B cell (primary cell): ENCODE measurements at places on chromosomes 12 and 14. TPM values are rescaled to one million over a fixed set of nuclear protein-coding genes. Genes with fewer than 3 reads are reported as not detected.
A peak's percentile ranks its signal among the peaks of the same experiment; 100 is the strongest.

NGB gene
- not detected in 2 replicates for total RNA-seq

PIANP gene
- total RNA-seq, result 0.51 and 0.54 TPM in 2 replicates

MMAB gene
- 20.5 and 24.6 TPM in 2 replicates for total RNA-seq

EEF1AKMT3 gene
- 1.3 and 2.6 TPM in 2 replicates for total RNA-seq

ANKRD33 gene
- not detected in 2 replicates for total RNA-seq

LMO3 gene
- total RNA-seq, result not detected in 2 replicates

BATF gene
- 13.9 and 16.4 TPM in 2 replicates for total RNA-seq

MCRS1 gene
- total RNA-seq, result 81.1 and 84.3 TPM in 2 replicates

VTI1B gene
- 58.8 and 58.9 TPM in 2 replicates for total RNA-seq

HSPA2 gene
- total RNA-seq, result 14.9 and 19.6 TPM in 2 replicates

TAPBPL gene
- total RNA-seq, result 71.2 and 80.5 TPM in 2 replicates

DNA sequence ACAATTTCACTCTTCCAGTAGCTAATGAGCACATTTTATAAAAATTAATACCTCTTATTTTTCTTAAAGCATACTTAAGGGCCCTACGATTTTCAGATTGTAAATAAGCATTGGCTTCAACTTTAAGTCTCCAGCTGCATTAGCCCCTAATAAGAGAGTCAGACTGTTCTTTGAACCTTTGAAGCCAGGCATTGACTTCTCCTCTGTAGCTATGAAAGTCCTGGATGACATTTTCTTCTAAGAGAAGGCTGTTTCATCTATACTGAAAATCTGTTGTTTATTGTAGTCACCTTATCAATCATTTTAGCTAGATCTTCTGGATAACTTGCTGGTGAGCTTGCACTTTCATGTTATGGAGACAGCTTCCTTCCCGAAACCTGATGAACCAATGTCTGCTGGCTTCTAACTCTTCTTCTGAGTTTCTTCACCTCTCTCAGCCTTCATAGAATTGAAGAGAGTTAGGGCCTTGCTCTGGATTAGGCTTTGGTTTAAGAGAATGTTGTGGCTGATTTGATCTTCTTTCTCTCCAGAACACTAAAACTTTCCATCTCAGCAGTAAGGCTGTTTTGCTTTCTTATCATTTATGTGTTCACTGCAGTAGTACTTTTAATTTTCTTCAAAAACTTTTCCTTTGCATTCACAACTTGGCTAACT is 377.1 kb upstream of the RGS6 start:
- H3K4me1 ChIP-seq, result peaks cover 37% of the 10 kb centered on the region
- H3K36me3 ChIP-seq, result no peaks in the 10 kb centered on the region
- no peaks in the 10 kb centered on the region for H3K27me3 ChIP-seq
- peak overlapping the region; percentile 92 for H3K27ac ChIP-seq
- DNase-seq, result no peak

GRCh38 chr14:58850011-58850410 is 212.2 kb downstream of the DACT1 start:
- no peaks in the 10 kb centered on the region for H3K4me1 ChIP-seq
- DNase-seq, result no peak
- H3K36me3 ChIP-seq, result no peaks in the 10 kb centered on the region
- no peak overlapping the region for H3K27ac ChIP-seq

DNA sequence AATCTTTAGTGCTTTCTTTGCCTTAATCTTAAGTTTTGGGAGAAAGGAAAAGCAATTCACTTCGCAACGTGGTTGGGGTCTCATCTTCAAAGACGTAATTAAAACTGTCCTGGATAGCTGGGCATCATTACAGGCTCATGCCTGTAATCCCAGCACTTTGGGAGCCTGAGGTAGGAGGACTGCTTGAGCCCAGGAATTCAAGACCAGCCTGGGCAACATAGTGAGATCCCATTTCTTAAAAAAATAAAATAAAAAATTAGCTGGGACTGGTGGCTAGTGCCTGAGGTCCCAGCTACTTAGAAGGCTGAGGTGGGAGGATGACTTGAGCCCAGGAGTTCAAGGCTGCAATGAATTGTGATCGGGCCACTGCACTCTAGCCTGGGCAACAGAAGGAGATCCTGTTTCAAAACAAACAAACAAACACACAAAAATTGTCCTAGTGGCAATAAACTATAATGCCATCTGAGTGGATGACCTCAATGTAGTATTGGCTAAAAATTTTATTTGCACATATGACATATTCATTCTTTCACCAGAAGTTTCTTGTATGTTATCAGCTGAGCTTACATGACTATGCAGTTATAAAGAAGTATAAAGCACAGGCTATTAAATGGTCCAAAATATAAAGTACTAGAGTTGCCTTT is 1.6 kb upstream of the MNAT1 start:
- H3K4me1 ChIP-seq, result peaks cover 14% of the 10 kb centered on the region
- peaks cover 16% of the 10 kb centered on the region for H3K27me3 ChIP-seq
- no peak overlapping the region for H3K27ac ChIP-seq
- DNase-seq, result no peak
- H3K36me3 ChIP-seq, result no peaks in the 10 kb centered on the region

DNA sequence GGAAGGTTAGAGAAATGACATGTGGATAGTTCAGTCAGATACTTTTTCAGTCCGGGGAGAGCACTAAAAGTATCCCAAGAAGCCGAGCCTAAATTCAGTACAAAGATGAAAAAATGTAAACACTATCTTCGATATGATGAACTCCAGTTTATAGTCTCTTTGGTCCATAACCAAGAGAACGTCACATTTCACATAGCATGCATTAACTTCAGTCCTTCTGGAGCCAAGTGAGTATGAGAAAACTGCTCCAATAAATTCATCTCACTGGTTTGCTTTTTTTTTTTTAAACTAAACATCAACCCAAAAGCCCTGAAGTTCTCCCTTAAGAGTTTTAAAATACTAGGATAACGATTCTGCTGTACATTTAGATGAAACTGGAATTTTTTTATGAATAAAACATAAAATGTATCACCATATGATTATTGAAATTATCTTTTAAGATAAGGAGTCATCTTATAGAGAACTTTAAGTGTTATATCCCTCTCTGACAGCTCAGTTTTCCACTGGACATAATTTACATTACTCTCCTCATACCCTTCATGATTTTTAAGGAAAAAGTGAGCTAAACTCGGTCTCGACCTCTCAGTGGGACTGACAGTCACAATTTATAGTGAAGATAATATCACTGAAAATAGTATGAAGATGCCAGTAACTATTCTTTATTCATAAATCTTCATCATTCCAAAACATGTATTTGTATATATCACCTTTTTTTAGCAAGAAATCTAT is 841.5 kb upstream of the FLRT2 start:
- no peaks in the 10 kb centered on the region for H3K4me1 ChIP-seq
- H3K27me3 ChIP-seq, result no peaks in the 10 kb centered on the region
- H3K27ac ChIP-seq, result no peak overlapping the region
- no peaks in the 10 kb centered on the region for H3K36me3 ChIP-seq

- H3K4me1 ChIP-seq, result no peaks in the 10 kb centered on the region
- DNase-seq, result no peak
- H3K4me3 ChIP-seq, result no peak overlapping the region
- no peaks in the 10 kb centered on the region for H3K27me3 ChIP-seq
- no peaks in the 10 kb centered on the region for H3K36me3 ChIP-seq
Observed at GRCh38 chr14:38941488-38941887, 161.5 kb downstream of the SEC23A start.

- H3K27me3 ChIP-seq, result no peaks in the 10 kb centered on the region
- H3K4me3 ChIP-seq, result no peak overlapping the region
- H3K4me1 ChIP-seq, result no peaks in the 10 kb centered on the region
- no peak for DNase-seq
Observed at GRCh38 chr14:58557242-58557641, 80.5 kb upstream of the DACT1 start.

GRCh38 chr14:90303473-90303872 is 28.3 kb downstream of the NRDE2 start:
- no peak overlapping the region for H3K4me3 ChIP-seq
- no peak overlapping the region for H3K27ac ChIP-seq
- no peaks in the 10 kb centered on the region for H3K4me1 ChIP-seq
- H3K27me3 ChIP-seq, result no peaks in the 10 kb centered on the region
- peaks cover 57% of the 10 kb centered on the region for H3K36me3 ChIP-seq
- no peak for DNase-seq

GRCh38 chr12:113333877-113334785 is 778 bp downstream of the SLC8B1 start:
- DNase-seq, result peak; percentile 48
- H3K36me3 ChIP-seq, result peaks cover 10% of the 10 kb centered on the region
- peak overlapping the region; percentile 87 for H3K4me3 ChIP-seq
- H3K4me1 ChIP-seq, result peaks cover 36% of the 10 kb centered on the region
- H3K27me3 ChIP-seq, result no peaks in the 10 kb centered on the region
- peak overlapping the region; percentile 21 for H3K27ac ChIP-seq

GRCh38 chr14:35438910-35439713 is 34.6 kb upstream of the NFKBIA start:
- no peaks in the 10 kb centered on the region for H3K36me3 ChIP-seq
- peaks cover 7% of the 10 kb centered on the region for H3K4me1 ChIP-seq
- no peaks in the 10 kb centered on the region for H3K27me3 ChIP-seq
- no peak overlapping the region for H3K4me3 ChIP-seq
- no peak overlapping the region for H3K27ac ChIP-seq

DNA sequence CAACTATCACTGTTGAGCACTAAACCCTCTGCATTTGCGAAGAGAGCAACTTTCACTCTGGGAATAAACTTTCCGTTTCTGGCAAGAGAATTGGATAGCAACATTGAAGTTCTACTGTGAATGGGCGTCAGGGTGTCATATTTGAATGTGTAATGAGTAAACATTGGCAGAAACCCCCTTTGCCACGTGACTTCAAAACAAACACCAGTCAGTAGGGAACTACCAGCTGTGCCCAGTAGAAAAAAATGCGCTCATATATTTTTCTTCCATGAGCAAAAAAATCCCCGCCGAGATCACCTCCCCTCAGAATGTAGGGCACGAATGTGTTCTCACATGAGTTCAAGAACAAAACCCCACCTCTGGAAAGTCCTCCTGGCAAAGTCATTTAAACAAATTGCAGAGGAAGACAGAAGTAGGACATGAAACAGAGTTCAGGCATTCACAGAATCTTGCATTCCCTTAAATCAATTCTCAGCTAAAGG is 80.6 kb downstream of the BTG1 start:
- H3K36me3 ChIP-seq, result no peaks in the 10 kb centered on the region
- peak; percentile 71 for DNase-seq
- H3K27ac ChIP-seq, result no peak overlapping the region
- peaks cover 29% of the 10 kb centered on the region for H3K4me1 ChIP-seq
- no peaks in the 10 kb centered on the region for H3K27me3 ChIP-seq

- H3K27ac ChIP-seq, result no peak overlapping the region
- H3K36me3 ChIP-seq, result no peaks in the 10 kb centered on the region
- H3K4me3 ChIP-seq, result no peak overlapping the region
- no peak for DNase-seq
- no peaks in the 10 kb centered on the region for H3K27me3 ChIP-seq
Observed at GRCh38 chr14:69408331-69408960, 10.0 kb downstream of the SLC39A9 start.

- H3K4me1 ChIP-seq, result peaks cover 14% of the 10 kb centered on the region
- no peaks in the 10 kb centered on the region for H3K36me3 ChIP-seq
- DNase-seq, result peak; percentile 14
- no peaks in the 10 kb centered on the region for H3K27me3 ChIP-seq
- H3K27ac ChIP-seq, result no peak overlapping the region
- no peak overlapping the region for H3K4me3 ChIP-seq
Observed at GRCh38 chr14:50318031-50318626, 6.0 kb downstream of the DMAC2L start.

GRCh38 chr12:54015018-54015931 is 6.5 kb downstream of the HOXC8 start:
- no peaks in the 10 kb centered on the region for H3K36me3 ChIP-seq
- peaks cover 50% of the 10 kb centered on the region for H3K4me1 ChIP-seq
- H3K27me3 ChIP-seq, result peaks cover 89% of the 10 kb centered on the region
- no peak for DNase-seq

- no peaks in the 10 kb centered on the region for H3K4me1 ChIP-seq
- no peak for DNase-seq
- no peaks in the 10 kb centered on the region for H3K36me3 ChIP-seq
- no peaks in the 10 kb centered on the region for H3K27me3 ChIP-seq
Observed at GRCh38 chr14:37116933-37117849, 55.2 kb downstream of the SLC25A21 start.

DNA sequence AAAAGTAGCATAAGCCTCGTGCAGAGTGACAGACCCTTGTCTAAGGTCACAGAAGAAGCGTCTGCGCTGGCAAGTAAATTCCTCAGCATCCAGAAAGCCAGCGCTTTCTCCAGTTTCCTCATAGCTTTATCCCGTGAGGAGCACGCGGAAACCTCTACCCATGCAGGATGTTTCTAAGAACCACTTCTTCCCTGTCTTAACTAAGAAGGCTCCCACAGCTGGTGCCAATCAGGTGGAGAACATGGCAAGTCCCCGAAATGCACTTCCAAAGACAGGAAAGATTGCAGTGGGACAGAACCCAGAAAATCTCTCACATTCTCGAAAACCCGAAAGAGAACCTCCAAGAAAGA is 968 bp upstream of the ARID4A start:
- no peak for DNase-seq
- H3K4me3 ChIP-seq, result peak overlapping the region; percentile 84
- peaks cover 32% of the 10 kb centered on the region for H3K36me3 ChIP-seq
- peak overlapping the region; percentile 96 for H3K27ac ChIP-seq
- H3K4me1 ChIP-seq, result peaks cover 33% of the 10 kb centered on the region
- no peaks in the 10 kb centered on the region for H3K27me3 ChIP-seq

- no peaks in the 10 kb centered on the region for H3K36me3 ChIP-seq
- H3K27ac ChIP-seq, result no peak overlapping the region
- DNase-seq, result no peak
- H3K4me1 ChIP-seq, result no peaks in the 10 kb centered on the region
- no peak overlapping the region for H3K4me3 ChIP-seq
Observed at GRCh38 chr14:79567306-79567705, 644.0 kb downstream of the DIO2 start.

DNA sequence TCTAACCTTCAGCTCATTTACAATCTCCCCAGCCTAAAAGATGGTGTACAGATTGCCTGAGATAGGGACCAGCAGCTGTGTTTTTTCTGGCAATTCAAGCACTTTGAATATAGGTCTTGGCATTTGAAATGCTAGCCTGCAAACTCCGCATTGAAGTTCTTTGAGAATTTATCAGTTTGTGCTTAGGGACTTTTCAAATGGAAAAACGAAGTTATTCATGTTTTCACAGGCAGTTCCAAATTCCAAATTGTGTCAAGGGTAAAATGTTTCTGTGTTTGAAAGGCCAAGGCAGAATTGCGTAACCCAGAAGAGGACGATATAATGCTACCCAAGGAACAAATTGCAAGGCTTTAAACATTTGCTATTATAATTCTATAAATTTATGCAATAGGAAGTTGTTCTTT is 168.9 kb upstream of the RASSF8 start:
- no peak overlapping the region for H3K4me3 ChIP-seq
- H3K27me3 ChIP-seq, result no peaks in the 10 kb centered on the region
- H3K36me3 ChIP-seq, result no peaks in the 10 kb centered on the region
- no peak for DNase-seq
- no peak overlapping the region for H3K27ac ChIP-seq

- H3K36me3 ChIP-seq, result no peaks in the 10 kb centered on the region
- H3K27me3 ChIP-seq, result no peaks in the 10 kb centered on the region
- peaks cover 19% of the 10 kb centered on the region for H3K4me1 ChIP-seq
- no peak overlapping the region for H3K27ac ChIP-seq
- DNase-seq, result no peak
Observed at GRCh38 chr14:68564826-68565759, 227.8 kb downstream of the ZFP36L1 start.

GRCh38 chr12:101609198-101609597 is 14.4 kb downstream of the MYBPC1 start:
- no peaks in the 10 kb centered on the region for H3K4me1 ChIP-seq
- no peaks in the 10 kb centered on the region for H3K27me3 ChIP-seq
- no peak overlapping the region for H3K27ac ChIP-seq
- no peak for DNase-seq
- H3K36me3 ChIP-seq, result no peaks in the 10 kb centered on the region
